ENCODE measurements at places on chromosomes 12 and 14.

DNA sequence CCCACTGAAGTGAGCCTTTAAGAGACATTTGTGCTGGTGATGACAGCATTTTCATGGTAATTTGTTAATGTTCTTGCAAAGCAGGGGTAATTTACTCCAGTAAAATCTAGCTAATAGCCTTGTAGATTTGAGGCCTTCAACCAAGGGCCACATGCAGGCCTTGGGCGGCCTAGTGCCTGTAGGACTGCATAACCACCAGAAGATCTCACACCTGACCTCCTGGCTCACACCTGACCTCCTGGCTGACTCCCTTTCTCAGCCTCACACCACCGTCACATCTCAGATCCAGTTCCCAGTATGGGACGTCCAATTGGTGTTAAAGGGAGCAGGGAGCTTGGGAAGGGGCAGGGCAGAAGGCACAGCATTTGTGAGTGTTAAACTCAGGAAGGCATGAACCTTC lies 26.9 kb downstream of the C12orf42 start:
- DNase-seq, result no peak

DNA sequence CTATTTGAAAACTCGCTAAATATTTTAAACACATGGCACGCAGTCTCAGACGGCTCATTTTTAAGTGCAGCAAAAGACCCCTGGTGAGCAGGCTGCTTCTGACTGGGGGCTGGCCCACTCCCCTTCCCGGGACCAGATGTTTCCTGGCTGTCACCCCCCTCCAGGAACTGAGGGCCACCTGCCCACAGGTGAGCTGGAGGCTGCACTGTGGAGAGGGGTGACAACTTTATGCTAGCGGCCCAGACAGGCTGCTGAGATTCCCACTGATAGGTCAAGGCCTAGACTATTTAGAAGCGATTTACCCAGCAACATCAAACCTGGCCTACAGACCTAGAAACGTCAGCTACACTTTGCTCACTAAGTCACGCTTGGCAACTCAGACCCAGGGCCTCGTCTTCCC lies 92.1 kb downstream of the BCL11B start:
- DNase-seq, result no peak

GRCh38 chr12:44389038-44389437 lies 487.1 kb downstream of the NELL2 start:
- DNase-seq, result no peak

DNA sequence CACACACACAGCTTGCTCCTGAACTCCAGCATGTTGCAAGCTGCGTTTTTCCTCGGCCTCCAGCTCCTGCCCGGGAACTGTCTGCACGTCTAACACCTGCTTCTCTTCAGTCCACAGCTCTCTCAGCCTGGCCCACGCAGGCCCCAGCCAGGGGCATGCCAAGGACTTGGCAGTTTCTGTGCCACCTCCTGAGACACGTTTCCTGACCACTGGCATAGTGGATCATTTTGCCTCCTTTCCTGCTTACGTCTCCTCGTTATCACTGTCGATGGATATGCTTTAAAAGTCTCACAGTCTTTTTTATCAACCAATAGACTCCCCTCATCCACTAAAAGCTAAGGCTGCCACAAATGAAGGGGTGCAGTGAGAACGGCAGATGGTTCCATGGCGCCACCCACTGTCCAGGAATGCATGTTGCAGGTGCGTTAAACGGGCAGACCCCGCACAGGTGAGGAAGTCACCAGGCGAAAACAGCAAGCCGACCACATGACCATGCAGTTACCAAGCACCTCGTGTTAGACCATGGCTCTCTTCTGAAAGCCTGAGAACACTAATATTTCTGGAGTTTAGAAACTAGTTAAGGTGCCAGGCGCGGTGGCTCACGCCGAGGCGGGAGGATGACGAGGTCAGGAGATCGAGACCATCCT lies 14.7 kb upstream of the TEAD4 start:
- DNase-seq, result peak; percentile 19

GRCh38 chr12:57455374-57456144 lies 452 bp downstream of the INHBE start:
- no peak for DNase-seq

DNA sequence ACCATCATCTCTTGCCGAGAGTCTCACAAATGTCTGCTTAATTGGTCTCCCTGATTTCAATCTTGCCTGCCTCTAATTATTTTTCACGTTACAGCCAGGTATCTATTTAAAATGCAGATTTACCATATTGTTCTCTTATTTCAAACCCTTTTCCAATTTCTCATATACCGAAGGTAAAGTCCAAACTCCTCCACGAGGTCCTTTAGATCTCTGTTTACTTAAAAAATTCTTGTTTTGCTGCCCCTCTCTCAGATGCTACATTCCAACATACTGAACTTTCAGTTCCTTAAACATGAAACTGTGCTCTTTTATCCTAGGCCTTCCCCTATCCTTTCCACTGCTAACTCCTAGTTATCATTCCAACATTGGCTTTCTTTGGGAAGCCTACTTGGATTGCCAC lies 363.9 kb downstream of the CEP128 start:
- no peak for DNase-seq

DNA sequence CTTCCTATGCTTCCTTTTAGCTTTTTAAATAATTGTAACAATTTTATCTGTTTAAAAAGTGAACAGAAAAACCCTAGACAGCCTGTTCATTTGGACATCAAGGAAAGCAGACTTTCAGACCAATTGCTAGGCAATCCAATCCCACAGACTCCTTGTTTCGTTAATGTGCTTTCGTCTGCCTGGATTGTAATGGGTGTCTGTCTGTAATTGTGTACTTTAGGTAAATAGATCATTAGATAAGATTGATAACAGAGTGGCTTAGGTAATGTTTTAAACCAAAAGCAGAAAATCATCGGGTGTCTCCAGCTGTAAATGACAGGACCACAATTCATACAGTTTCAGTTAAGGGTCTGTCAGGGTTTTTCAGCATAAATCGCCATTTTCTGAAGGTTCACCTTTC lies 19.6 kb downstream of the CCDC60 start:
- DNase-seq, result no peak

DNA sequence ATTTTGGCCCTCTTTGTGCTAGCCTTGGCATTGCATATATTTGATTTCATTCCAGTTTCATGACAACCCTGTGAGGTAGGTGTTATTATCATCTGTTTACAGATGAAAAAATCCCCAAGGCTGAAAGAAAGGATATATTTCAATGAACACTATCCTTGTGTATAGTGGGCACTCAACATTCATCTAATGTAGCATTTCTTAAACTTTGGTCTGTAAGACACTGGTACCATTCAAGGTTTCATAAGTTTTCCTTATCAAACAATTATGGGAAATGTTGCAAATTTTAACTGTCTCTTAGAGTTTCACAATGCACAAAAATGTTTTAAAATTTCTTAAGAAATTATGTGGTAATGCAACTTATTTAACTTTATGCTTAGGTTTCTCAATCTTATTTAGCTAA lies 44.3 kb downstream of the ATP23 start:
- DNase-seq, result no peak

DNA sequence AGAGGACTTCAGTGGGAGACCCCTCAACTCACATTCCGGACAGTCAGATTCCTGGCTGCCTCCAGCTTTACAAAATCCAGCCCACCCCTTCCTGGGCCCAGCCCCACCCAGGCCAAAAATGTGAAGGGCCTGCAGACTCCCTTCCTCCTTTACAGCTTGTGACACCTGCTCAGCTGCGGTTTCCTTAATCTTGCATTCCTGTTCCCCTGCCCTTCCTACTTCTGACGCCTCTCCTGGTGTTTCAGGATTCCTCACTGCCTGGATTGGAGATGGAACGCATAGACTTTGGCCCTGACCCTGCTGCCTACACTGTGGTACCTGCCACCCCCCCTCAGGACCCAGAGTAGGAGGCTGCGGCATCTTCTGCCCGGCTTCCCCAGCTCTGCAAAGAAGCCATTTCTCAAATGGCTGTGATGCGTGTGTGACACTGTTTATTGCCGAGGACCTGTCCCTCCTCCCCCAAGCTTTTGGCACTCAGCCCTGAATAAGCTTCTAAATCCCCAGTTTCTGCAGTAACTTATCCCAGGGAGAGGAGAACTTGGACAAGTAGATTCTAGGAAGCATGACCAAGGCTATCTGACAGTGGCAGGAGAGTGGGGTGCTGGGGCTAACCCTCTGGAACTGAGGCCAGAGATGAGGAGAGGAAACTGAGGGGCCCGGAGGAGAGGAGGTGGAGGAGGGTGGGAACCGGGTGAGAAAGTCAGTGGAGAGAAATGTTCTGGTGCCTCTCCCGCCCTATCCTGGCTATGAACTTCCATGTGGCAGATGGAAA lies 24.9 kb upstream of the BCDIN3D start:
- DNase-seq, result no peak

- no peak for DNase-seq
These were observed 165.7 kb downstream of the BMP4 start for GRCh38 chr14:53790731-53791500.

DNA sequence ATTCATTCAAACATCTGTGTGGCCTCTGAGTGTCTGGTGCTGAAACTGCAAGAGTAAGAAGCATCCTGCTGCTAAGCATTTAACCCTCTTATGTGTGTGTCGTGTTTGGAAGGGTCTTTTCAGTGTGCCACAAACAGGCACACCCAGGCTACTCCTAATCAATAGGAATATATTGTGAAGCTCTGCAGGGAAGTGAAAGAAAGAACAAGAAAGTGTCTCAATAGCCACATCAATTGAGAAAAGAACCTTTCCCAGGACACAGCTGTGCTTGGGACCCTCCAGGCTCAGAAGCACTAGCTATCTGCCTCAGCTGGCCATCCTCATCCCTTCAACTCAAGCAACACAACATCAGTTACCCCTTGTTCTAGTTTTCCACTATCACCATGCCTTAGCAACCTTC lies 13.4 kb upstream of the KRAS start:
- no peak for DNase-seq

- no peak for DNase-seq
These were observed 28.3 kb downstream of the VSX2 start for GRCh38 chr14:74267588-74267987.

DNA sequence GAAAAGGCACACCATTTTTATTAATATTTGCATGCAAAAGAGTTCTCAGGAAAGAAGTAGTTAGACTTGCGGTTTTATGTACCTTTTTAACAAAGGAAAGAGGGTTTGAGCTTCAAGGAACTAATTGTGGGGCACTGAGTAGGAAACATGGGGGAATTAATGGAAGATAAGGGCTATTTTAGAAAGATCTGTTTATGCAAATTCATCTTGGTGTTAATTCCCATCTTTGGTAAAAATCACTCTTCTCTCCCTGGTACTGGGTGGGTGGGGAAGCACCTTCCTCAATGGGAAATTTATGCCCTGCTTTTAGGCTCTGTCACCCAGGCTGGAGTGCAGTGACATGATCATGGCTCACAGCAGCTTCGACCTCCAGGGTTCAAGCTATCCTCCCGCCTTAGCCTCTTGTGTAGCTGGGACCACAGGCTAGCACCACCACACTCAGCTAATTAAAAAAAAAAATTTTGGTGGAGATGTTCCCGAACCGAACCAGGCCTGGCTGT lies 30.1 kb upstream of the RESF1 start:
- peak; percentile 12 for DNase-seq

GRCh38 chr12:121712190-121712460 lies 427 bp upstream of the TMEM120B start:
- peak; percentile 41 for DNase-seq

GRCh38 chr14:23487216-23487615 lies 17.7 kb downstream of the NGDN start:
- DNase-seq, result no peak

DNA sequence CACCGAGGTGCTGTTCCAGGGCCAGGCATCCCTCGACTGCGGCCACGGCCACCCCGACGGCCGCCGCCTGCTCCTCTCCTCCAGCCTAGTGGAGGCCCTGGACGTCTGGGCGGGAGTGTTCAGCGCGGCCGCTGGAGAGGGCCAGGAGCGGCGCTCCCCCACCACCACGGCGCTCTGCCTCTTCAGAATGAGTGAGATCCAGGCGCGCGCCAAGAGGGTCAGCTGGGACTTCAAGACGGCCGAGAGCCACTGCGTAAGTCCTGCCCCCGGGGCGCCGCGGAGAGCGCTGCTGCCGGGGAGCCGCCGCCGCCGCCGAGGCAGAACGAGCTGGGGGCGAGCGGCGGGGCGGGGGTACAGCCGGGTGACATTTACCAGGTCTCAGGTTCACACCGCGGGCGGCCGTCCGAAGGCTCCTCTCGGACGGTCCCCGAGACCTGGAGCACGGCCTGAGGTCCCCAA lies 1.4 kb downstream of the PLXNC1 start:
- DNase-seq, result peak; percentile 73

DNA sequence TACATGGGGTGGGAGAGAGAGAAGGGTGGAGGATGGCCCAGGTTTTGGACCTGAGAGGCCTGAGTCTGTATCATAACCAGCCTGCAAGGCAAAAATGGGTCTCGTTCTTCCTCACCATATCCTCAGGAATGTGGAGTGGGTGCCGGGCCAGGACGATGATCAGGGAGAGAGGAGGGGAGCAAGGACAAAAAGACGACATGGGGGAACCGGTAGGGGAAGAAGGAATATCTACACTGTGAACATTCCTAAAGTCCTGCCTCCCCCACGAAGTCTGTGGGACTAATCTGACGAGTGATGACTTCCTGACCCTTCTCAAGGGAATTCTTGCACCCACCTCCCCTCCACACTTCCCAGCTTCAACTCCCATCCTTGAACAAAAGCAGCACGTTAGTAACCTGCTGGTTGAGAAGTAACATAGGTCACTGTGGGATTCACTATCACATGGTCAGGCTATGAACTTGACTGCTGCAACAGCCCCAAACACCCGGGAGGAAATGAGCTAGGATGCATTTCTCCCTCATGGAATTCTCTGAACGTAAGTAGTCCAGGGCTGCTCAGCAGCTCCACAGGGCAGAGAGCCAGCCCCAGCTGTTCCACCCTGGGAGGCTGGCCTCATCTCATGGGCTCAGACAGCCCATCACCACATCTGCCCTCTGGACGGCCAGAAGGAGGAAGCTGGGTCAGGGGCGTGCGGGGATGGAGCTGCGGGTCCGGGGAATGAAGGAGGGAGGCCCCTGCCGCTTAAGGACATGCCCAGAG lies 36.8 kb upstream of the VWF start:
- no peak for DNase-seq

- DNase-seq, result no peak
These were observed 23.1 kb upstream of the C14orf180 start for GRCh38 chr14:104556256-104557021.

GRCh38 chr14:75313294-75313693 lies 34.7 kb downstream of the FOS start:
- DNase-seq, result no peak

GRCh38 chr12:57461917-57462250 lies 2.3 kb downstream of the GLI1 start:
- DNase-seq, result peak; percentile 26

GRCh38 chr14:106436310-106436905 lies 910.0 kb downstream of the TMEM121 start:
- peak; percentile 82 for DNase-seq
